Central memory CD8-positive, alpha-beta T cell (primary cell): ENCODE measurements at places on chromosomes 16 and 17.

DNA sequence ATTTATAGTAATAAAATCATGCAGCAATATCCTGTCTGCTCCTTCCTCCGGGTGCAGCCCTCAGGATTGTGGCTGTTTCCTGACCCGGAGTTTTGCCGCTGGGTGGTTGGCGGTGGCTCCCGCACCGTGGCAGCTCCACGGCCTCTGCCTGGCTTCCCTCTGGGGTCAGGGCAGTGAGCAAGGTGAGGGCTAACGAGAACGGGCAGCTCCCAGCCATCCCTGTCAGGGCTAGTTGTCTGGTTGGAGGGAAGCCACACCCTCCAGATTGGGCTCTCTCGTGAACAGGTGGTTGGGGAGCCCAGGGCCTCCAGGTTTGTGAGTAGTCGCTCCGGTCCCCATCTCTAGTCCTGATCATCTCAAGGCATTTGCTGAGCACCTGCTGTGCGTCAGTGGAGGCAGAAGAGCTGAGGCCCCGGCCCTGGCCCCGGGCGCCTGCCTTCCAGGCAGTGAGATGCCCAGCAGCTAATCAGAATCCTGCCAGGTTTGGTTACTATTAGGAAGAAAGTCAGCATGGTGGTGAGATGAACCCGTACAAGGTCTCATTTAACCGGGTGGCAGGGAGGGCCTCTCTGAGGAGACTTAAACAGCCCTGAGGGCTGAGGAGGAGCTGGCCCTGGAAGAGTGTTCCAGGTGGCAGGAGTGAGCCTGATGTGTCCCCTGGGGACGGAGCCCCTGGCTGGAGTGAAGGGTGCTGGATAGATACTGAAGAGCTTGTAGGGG lies 2.3 kb upstream of the NUDT16L1 start:
- DNase-seq = no peak

DNA sequence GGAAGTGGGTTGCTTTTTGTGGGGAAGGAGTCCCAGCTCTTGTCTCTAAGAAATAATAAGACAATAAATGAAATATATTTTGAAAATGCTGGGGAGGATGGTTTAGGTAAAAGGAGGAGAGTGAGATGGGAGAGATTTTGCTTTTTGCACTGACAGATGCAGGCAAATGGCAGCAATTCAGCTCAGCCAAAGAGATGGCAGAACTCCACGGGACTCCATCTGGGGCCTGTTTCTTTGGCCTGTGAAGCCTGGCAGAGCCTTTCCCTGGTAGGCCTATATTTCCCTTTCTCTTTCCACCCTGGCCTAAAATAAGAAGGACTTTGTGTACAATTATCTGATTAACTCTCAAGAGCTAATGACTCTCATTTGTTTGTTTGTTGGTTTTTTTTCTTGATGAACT lies 1525.1 kb downstream of the CDH11 start:
- no peak for DNase-seq

DNA sequence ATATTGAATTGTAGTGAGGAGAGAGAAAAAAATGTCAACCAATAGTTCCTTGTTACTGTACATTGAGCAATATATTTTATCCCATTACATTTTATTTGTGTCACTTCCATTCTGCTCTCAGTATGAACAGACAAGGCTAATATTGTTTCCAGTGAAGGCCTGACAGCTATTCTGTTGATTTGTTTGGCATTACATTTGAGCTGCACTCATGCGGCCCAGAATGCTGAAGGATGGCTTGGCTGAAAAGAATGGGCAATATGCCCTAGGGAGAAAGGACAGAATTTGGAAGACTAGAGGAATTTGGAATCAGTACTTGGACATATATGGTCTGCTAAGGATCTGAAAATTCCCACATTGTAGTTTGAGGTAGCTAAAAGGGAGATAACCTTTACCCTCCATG lies 1294.4 kb downstream of the CDH8 start:
- DNase-seq = no peak

GRCh38 chr16:86334079-86334635 lies 176.2 kb upstream of the FOXF1 start:
- DNase-seq = no peak

GRCh38 chr16:12781777-12782176 lies 21.9 kb downstream of the CPPED1 start:
- DNase-seq = no peak

DNA sequence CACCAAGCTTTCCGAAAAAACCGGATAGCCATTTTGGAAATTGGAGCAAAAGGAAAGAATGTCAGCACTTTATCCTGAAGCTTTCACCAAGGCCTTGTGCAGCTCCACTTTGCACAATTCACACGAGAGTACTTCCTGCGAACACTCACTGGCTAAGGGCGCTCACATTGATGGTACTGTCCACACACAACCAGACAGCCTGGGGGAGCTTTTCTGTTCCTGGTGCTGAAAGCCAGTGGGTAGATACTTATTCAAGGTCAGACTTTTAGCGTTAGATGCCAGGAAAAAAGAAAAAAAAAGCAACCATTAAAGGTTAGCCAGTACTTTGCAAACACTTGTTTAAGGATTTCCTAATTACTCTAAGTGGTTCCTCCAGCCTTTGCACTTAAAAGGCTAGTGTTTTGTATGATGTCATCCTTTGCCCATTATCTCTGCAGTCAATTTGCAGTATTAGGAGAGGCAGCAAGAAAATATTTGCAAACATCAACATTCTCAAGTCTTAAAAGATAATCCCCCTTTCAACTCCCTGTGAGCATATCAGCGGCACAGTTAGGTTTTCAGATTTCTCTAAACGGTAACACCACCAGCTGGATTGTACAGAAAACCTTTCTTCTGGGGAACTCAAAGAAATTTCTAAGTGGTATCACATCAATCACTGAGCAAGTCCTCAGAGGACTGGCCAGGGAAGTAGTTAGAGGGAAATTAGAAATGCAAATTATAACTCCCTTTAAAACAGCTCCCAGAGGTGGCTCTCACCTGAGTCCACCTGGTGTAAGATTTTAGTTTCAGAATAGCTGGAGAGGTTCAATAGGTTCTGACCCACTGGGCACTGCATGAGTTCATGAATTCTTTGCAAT lies 243.4 kb upstream of the IRX5 start:
- no peak for DNase-seq

- no peak for DNase-seq
Measured at GRCh38 chr17:62778990-62779681, 29.0 kb downstream of the MARCHF10 start.

DNA sequence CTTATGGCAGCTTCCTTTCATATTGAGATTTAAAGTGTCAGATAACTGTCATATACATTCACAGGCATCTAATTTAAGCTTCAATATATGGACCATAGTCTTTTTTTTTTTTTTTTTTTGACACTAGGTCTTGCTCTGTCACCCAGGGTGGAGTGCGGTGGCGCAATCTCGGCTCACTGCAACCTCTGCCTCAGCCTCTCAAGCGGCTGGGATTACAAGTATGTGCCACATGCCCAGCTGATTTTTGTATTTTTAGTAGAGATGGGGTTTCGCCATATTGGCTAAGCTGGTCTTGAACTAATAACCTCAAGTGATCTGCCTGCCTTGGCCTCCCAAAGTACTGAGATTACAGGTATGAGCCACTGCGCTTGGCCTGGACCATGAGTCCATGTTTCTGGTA lies 13.6 kb downstream of the CEP95 start:
- DNase-seq = no peak

- no peak for DNase-seq
Measured at GRCh38 chr17:64133546-64134215, 3.7 kb upstream of the ERN1 start.

DNA sequence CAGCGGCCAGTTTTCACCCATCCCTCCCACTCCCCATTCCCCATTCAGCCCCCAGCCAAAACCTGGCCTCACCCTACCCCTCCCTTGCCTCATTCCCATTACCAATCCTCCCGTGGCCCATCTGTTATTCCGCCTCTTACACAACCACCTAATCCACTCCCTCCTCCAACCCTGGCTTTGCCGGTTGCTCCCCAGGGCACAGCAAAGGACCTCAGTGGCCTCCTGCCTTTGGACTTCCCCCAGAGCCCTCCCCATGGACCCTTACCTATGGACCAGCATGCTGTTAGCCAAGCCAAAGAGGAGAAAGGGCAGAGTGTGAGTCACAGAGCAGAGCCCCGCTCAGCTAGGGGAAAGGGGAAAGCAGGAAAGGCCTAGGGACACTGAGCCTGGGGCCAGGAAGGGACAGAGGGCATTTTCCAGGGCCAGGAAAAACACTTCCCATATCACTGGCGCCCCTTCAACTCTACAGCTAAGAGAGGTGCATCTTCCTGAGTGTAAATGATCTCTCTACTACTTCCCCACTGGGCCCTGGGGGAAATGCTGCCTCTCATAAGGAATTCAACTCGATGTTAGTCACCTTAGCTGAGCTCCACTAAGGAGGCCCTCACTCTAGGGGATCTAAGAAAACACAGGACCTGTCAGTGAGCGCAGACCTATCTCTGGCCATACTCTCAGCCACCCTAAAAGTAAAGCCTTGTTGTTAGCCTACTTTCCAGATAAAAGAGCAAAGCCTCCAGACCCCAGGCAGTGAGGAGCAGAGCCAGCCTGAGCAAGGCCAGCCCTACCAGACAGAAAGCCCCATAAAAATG lies 10.6 kb downstream of the PEMT start:
- no peak for DNase-seq

GRCh38 chr16:30805370-30806169 lies 18.6 kb upstream of the ZNF629 start:
- no peak for DNase-seq

GRCh38 chr16:51225878-51226277 lies 74.8 kb upstream of the SALL1 start:
- no peak for DNase-seq

DNA sequence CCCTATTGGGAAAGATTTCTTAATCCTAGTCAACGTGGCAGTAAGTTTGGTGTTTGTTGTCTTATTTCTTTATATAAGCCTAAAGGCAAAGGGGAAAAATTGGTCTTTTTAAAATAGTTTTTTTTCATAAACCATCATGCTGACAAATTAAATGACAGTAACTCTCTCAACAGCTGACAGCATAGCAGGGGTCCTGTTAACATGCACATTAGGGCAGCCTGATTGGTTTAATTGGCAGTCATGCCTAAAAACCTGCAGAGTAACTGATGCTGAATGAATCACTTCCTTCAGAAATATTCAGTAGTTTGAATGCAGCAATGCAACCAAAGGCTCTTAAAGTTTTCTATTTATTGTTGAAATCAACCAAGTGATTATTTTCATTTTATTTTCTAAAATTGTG lies 85.4 kb downstream of the ITFG1 start:
- no peak for DNase-seq

DNA sequence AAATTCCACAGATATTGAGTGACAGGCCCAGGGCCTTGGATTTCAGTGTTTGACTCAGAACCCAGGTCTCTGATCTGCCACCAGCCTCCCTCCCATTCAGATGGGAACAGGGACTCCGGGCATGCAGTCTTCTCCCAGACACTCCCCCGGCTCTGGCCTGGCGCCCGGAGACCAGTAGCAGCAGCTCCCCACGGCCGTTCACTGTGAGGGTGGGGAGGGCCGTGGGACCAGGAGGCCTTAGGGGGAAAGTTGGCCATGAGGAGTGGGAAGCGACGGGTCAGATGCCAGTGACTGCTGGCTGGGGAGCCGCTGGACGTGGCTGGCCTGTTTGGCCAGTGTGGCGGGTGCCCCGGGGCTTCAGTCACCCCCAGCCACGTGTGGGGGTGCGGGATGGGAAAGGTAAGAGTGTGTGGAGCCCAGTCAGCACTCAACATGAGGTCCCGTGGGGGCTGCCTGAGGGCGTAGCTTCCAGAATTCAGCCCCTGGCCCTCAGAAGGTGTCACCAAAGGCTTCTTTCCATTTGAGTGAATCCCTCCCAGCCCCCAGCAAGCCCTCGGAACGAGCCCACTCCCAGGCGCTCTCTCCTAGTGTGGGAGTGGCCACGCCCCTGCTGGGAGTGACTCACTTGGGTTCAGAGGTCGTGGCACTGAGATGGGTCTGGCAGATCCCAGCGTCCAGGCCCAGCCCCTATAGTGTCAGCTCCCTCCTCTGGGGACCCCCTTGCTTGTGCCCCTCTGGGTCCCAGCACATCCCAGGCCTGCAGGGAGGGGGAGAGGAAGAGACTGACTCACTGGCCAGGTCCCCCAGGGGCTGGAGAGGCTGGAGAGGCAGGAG lies 309.4 kb downstream of the SEC14L1 start:
- DNase-seq = no peak

- no peak for DNase-seq
Measured at GRCh38 chr17:65359016-65359415, 202.4 kb downstream of the AXIN2 start.

DNA sequence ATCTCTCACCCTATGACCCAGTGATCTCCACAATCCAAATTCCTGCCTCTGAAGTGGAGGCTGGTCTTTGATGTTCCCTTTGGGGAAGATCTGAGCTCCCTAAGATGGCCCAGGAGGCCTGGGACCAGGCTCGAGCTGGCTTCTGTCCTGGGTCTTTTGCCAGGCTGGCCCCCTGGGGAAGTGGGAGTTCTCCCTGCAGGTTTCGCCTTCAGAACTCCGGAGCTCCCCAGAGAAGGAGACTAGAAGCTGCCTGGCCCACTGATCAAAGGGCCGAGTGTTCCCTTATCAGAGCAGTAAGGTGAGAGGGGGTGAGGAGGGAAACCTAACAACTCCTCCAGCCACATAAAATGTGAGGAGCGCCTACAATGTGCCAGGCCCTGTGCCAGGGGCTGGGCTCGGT lies 147.1 kb downstream of the IRF8 start:
- DNase-seq = no peak

DNA sequence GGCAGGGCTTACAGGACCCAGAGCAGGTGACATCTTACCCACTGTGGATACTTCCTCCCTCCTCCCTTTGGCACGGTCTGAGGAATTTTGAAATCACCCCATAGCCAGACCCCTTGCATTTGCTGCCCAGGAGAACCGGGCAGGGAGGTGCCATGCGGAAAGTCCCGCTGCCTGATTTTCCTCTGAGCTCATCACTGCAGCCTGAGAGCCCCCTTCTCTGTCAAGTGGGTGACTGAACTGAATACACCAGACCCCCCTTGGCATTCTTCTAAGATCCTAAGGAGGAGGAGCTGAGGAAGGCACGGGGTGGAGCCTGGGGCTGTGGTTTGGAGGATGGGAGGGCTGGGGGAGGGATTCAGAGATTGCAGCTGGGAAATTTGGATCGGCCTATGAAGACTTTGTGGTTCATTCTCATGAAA lies 173.4 kb downstream of the RAB11FIP4 start:
- DNase-seq = no peak

DNA sequence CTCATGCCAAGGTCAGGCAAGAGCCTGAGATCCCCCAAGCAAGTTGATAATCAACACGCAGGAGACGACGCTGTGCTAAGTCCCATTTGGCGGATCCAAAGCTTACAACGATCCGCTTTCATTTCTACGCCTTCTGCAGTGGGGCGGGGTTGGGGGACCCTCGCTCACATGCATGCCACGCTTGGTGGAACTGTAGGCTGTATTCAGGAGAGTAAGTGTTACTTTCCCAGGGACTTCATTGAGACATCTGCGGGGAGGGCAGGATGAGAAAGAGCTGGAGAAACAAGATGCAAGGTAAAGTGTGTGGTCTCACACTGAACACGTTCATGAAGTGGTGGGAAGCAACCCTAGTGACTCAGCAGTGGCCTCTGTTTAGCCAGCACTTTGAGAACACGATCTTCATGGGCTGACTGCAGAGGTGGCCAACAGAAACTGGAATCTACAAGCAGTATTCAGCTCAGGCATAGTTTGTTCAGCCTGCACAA lies 100.5 kb downstream of the XYLT1 start:
- DNase-seq = no peak

- DNase-seq = no peak
Measured at GRCh38 chr16:85606904-85607303, 6.2 kb upstream of the GSE1 start.

- DNase-seq = no peak
Measured at GRCh38 chr17:4764595-4764994, 7.1 kb upstream of the TM4SF5 start.
